Upper lobe of left lung (tissue), 6 donors: ENCODE measurements at places on chromosomes 7 and 10. TPM values are rescaled to one million over a fixed set of nuclear protein-coding genes. Genes with fewer than 3 reads are reported as not detected.

GRCh38 chr7:111199643-111200042 lies 108.7 kb downstream of the LRRN3 start:
- no peak for DNase-seq

DNA sequence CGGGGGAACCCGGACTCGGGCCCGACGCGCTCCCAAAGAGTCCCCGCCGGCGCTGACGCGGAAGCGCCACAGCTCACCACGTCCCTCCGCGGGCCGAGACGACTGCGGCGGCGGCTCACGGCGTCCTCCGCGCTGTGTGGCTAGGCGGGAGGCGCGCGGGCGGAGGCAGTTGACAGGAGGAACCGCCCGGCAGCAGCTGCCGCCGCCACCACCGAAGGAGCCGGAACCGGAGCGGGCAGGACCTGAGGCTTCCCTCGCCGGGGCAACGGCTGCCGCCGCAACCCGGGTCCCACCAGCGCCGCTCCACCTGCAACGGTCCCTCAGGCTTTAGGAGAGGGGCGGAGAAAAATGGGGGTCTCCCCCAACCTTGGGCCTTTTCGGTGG lies 334 bp downstream of the ZNF800 start:
- DNase-seq, result peak; percentile 95

- DNase-seq, result peak; percentile 53
These were observed 5.1 kb downstream of the PRLHR start for GRCh38 chr10:118590334-118590733.

The OPN4 gene
- not detected for total RNA-seq
